Left cardiac atrium (tissue), 4 donors: ENCODE measurements at places on chromosomes 11 and 22.

GRCh38 chr11:108881131-108881530, 216.3 kb downstream of the DDX10 start:
- no peak for DNase-seq

- no peak for DNase-seq
Measured at GRCh38 chr11:100397401-100397800, 289.7 kb upstream of the ARHGAP42 start.

- DNase-seq, result no peak
Measured at GRCh38 chr11:114319716-114320328, 23.6 kb downstream of the NNMT start.

DNA sequence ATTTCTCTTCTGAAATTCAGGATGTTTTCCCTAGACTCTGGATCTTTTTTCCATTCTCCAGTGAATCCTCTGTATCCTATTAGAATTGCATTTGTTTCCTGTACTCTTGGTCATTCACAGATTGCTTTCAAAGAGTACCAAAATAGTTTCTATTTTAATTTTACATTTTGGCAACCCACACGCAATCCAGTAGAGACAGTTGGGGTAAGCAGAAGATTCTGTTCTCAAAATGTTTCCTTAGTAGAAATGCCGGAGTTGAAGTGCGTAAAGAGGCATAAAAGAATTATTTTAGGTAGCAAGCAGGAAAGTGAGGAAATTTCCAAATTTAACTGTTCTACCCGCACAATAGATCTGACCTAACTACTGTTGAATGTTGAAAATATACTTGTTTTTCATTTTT, 842.4 kb downstream of the LUZP2 start:
- no peak for DNase-seq

GRCh38 chr11:64888729-64889511, 10.5 kb upstream of the EHD1 start:
- no peak for DNase-seq

- DNase-seq, result no peak
Measured at GRCh38 chr11:75814363-75814676, 690 bp upstream of the UVRAG start.

GRCh38 chr11:40877256-40877655, 582.2 kb downstream of the LRRC4C start:
- DNase-seq, result no peak

GRCh38 chr11:47377571-47378009, 757 bp downstream of the SPI1 start:
- no peak for DNase-seq

DNA sequence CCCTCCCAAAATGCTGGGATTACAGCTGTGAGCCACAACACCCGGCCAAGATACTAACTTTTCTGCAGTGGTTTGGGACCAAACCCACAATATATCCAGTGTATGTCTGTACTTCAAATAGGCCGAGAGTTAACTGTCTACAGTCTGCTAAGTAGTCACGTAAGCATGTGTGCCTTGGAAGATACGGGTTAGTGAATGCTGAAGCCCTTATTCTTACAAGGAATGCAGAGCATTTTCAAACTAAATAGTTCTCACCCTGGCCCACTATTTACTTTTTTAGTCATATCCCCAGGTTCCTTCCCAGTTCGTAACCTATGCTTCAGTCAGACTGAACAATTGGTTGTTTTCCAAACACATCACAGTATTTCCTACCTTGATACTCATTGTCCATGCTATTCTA, 176.0 kb downstream of the WNT11 start:
- DNase-seq, result no peak

DNA sequence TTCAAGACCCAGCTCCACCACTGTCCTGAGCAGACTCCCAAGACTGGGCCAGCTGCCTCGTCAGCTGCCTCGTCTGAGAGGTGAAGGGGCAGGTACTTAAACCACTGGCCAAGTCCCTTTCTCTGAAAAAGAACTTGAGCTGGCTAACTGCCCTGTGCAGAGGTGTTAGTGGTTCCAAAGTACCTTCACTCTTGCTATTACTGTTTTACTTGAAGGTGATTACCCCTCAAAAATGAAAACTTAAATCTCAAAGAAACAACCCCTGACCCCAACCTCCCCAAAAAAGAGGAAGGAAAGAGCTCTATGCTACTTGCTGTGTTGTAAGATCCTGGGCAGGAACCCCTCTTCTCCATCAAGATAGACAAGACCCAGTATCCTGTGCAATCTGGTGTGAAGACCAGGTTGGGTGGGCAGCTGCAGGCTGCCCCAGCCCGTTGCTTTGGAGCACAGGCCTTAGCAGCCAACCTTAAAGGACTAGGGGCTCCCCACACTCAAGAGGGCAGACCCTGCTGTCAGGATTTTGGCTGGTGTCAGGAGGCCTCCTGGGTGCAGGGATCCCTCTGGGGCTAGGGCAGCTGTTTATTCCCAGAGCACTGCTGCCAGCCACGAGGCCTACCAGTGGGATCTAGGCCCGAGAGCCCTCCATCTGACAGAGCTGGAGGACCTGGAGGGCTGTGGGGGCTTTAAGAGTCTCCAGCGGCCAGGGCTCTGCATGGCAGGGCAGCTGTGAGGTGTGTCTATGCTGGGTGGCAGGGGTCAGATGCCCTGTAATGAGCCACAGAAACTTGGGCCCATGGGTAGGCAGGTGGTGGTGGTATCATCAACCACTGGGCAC, 13.0 kb downstream of the GUCD1 start:
- DNase-seq, result no peak

DNA sequence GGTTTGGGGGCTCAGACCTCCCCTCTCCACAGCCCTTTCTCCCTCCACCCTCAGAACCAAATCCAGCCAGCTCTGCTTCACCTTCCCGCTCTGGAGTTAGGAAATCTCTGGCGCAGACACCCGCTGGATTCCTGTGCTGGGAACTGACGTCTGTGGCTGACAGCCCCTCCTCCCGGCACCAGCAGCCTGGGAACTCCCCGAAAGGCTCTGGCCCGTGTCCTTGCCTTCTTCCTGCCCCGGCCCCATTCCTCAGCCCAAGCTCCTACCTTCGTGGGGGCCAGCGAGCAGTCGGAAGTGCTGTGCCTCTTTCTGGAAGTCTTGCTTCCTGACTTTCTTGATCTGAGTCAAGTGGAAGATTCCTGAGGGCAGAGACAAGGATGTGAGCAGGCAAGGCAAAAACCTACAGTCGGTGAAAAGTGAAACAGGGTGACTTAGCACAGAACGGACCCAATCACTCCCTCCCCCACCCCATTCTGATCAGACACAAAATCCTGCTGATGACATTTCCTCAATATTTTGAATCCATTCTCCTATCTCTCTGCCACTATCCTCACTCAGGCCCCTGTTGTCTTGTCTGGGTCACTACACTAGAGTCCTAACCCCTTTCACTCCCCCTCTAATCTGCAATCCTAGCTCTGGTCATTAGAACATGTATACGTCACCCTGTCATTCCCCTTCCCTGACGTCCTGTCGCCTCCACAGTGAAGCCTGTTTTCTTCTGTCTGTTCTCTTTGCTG, 34.1 kb downstream of the CHRDL2 start:
- DNase-seq, result peak; percentile 94

GRCh38 chr11:91239359-91239758, 985.3 kb upstream of the FAT3 start:
- DNase-seq, result no peak

DNA sequence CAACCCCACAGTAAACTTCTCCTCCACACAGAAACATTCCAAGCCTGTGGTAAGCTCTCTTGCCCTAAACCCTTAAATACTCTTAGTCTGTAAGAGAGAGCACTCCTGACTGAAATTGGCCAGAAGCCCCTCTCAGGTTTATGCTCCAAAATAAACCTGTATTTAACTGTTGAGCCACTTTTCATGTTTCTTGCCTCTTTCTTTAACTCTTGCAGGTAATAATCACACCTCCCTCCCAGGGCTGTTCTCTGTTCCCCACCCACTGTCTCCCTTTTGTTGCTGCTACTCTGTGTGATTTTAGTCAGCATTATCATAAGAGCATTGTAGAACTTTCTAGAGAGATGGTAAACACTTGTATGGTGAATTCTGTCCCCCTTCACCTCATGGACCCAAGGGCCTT, 2.1 kb upstream of the IFT27 start:
- no peak for DNase-seq

- DNase-seq, result no peak
Measured at GRCh38 chr11:108620958-108621772, 27.6 kb upstream of the EXPH5 start.

DNA sequence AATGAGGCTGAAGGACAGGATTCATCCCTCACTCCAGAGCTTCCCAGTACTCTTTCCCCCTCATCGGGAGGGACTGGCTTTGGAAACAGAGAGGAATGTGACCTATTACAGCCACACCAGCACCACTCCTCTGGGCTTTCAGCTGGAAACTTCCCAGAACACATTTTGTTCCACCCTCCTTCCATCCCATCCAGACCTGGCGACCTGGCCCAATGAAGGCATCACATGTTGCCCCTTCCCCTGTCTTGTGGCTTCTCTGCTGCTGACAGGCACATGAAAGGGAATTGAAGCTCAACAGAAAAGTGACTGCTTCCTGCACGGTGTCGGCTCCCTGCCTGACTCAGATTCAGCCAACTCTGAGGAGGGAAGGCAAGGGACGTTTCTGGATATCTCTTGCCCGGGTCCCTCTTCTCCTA, 19.1 kb downstream of the IRAG1 start:
- DNase-seq, result peak; percentile 24

- no peak for DNase-seq
Measured at GRCh38 chr11:111246956-111247355, 1.4 kb downstream of the POU2AF2 start.

GRCh38 chr22:39255449-39256185, 10.8 kb upstream of the PDGFB start:
- no peak for DNase-seq

DNA sequence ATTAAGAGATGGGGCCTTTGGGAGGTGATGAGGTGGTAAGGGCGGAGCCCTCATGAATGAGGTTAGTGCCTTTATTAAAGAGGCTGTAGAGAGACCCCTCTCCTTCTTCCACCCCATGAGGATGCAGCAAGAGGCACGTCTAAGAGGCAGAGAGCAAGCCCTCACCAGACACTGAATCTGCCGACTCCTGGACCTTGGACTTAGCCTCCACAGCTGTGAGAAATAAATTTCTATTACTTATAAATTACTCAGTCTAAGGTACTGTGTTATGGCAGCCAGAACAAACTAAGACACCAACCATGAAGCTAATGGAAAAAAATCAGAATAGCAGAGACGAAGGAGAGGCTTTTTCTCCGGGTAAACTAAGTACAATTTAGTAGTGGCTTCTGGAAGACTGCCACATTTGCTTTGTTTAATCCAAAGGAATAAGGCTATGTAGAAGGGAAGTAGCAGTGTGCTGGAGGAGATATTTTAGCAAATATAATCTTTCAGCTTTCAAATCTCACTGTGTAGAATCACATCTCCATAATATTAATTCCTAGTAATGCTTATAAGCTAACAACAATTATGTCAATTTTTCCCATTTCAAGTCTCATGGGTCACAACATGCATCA, 12.3 kb upstream of the SIK2 start:
- DNase-seq, result no peak

- peak; percentile 24 for DNase-seq
Measured at GRCh38 chr22:19943082-19944026, 1.7 kb upstream of the TXNRD2 start.

DNA sequence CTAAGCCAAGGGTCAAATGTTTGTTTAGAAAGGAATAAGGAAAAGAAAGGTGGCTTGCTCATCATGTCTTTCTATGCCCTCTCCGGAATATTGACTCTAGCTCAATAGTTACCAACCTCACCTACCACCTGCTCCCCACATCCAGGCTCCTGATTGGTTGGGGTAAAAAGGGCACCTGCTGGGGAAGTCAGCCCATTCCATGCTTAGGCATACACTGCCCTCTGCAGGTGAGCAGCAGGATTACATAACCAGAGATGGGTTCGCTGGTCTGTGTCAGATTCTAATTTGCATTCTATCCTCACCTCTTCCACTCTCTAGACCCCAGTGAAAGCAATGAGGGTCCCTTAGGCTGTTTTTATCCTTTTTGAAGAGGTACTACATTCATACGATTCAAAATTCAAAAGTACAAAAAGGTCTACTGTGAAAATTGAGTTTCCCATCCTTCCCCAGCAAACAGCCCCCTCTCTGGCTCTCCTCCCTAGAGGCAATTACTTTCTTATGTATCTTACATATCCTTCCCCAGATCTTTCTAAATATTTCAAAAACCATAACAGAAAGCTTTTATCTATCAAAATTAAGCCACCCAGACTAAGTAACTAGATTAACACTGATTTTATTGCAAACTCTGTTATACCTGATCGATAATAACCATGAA, 98.0 kb upstream of the ASPHD2 start:
- peak; percentile 28 for DNase-seq

DNA sequence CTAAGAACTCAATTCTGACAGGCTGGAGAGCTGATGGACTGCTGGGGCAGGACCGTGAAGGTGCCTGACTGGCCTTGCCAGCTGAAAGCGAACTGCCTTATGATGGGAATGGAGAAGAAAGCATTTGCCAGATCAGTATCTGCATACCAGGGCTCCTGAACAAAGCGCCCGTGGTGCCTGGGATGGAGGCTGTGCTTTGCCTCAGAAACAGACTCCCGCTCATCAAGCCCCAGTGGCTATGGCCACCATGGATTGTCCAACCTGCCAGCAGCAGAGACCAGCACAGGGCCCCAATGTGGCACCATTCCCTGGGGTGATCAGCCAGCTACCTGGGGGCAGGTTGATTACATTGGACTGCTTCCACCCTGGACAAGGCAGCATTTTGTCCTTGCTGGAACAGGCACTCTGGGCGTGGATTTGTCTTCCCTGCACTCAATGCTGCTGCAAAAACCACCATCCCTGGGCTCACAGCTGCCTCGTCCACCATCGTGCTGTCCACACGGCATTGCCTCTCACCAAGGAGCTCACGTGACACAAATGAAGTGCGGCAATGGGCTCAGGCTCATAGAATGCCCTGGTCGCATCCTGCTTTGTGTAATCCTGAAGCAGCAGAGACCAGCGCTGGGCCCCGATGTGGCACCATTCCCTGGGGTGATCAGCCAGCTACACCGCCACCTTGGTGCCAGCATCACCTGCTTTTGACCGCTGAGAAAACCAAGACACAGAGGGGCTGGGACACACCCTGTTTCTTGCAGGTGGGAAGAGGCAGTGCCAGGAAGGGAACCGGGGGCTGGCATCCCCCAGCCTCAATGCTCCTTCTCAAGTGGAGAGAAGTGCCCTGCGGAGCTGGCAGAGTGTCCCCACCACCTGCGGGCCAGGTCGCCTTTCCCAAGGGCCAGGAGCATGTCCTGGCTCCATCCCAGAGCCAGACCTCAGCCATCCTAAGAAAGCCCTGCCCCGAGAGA, 1367.5 kb downstream of the BRD1 start:
- no peak for DNase-seq

DNA sequence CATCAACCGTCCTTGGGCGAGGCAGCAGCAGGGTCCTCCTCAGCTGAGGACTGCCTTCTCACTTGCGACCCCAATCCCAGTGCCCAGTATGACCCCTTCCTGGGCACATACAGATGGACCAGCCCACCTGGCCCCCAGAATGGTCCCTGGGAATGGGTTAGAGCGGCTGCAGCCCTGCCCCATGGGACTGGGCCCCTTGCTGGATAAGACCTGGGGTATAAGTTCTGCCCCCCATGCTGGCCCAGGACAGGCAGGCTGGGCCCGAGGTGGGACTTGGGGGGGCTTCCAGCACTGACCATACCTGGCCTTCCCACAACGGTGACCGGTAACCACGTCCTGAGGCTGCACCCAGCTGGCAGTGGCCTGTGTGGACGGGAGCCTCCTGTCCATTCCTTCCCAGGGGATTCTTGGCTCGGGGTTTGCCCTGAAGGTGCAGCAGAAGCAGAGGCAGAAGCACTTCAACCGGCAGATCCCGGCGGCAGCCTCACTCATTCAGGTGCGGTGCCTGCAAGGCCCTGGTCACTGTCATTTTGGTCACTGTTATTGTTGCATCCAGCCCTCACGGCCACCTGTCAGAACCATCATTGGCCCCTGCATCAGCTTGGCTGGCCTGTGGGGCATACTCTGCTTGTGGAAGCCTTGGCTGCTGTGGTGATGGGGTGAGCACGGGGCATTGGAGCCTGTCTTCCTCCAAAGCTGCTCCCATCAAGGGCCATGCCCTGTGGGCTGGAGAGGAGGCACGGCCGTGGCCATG, 114.8 kb downstream of the KCNQ1OT1 start:
- no peak for DNase-seq
